ENCODE measurements at places on chromosomes 12 and 14. TPM values are rescaled to one million over a fixed set of nuclear protein-coding genes. Genes with fewer than 3 reads are reported as not detected.

DNA sequence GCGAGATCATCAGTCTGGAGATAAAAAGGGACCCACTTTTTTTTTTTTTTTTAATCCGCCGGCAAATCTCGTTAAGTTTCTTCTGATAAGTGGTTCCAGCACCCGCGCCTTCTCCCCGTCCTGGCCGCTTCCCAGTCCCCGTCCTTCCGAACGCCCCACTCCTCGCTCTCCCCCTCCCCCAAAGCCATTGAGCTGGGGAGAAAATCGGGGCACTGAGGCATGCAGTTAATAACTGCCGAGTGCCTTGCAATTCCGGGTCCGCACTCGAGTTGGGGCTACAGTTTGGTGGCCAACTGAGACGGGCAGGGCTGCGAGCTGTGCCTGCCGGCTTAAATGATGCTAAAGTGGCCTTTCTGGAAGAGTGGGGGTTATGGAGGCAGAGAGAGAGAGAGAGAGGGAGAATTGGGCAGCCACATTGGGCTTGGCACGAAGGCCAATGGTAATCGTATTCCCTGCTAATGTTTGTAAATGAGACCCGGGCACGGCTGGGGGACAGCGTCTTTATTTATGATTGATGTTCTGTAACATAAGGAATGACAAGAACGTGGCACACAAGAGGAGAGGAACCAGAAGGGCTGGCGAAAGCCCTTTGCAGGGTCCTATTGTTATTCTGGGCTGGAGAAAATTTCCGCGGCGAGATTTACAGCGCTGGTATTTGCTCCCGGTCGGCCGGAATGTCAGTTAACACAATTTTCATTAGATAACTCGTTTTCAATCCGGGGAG lies 115.4 kb upstream of the MYL2 start:
- H3K4me1 ChIP-seq = no peaks in the 10 kb centered on the region
- H3K36me3 ChIP-seq = no peaks in the 10 kb centered on the region
- H3K27me3 ChIP-seq = no peaks in the 10 kb centered on the region
- no peak for DNase-seq

- H3K27ac ChIP-seq = no peak overlapping the region
- no peaks in the 10 kb centered on the region for H3K36me3 ChIP-seq
- no peaks in the 10 kb centered on the region for H3K4me1 ChIP-seq
These were observed 55.6 kb upstream of the PPP2R5C start for GRCh38 chr14:101705733-101706508.

DNA sequence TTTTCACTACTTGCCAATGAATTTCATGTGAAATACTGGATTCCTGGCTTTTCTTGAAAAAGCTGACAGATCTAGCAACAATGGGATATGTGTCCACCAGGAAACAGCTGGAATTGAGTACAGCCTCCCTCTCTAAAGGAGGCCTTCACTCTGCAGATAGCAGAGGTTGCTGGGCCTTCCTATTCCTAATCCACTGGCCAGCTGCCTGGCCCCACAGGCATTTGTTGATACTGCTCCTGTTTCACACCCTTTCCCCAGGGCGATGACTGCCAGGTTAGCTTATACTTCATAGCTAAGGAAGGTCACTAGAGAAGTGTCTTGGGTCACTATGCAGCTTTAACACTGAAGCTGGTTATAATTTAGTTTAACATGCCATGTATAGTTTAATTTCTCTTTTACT lies 87.5 kb upstream of the PDZRN4 start:
- H3K27me3 ChIP-seq = no peaks in the 10 kb centered on the region
- no peaks in the 10 kb centered on the region for H3K4me1 ChIP-seq
- no peak overlapping the region for H3K4me3 ChIP-seq

Gene KLRG1
- 4.5 TPM for total RNA-seq

- no peaks in the 10 kb centered on the region for H3K36me3 ChIP-seq
- H3K27ac ChIP-seq = no peak overlapping the region
- H3K4me3 ChIP-seq = no peak overlapping the region
- no peak for DNase-seq
- H3K27me3 ChIP-seq = no peaks in the 10 kb centered on the region
These were observed 60.1 kb downstream of the ADCK1 start for GRCh38 chr14:77859934-77860570.

Gene SCFD1
- 76.6 TPM for total RNA-seq

Gene EMC9
- total RNA-seq = 15.3 TPM

Gene SSTR1
- total RNA-seq = 1.0 TPM

Gene PARPBP
- 7.2 TPM for total RNA-seq

Gene RAD9B
- total RNA-seq = 2.2 TPM

Data from aorta (tissue), 5 donors.